ENCODE measurements at places on chromosomes 2 and 18.

GRCh38 chr2:202941771-202942170 lies 29.7 kb downstream of the CARF start:
- no peak for DNase-seq

- DNase-seq, result no peak
These were observed 30.5 kb downstream of the MRPS9 start for GRCh38 chr2:105068387-105068786.

- DNase-seq, result no peak
These were observed 129.3 kb upstream of the CCDC68 start for GRCh38 chr18:55088561-55088960.

- DNase-seq, result no peak
These were observed 205.1 kb upstream of the FAM98A start for GRCh38 chr2:33804155-33804554.

- DNase-seq, result peak; percentile 67
These were observed 47.1 kb upstream of the CCDC150 start for GRCh38 chr2:196592331-196592910.

GRCh38 chr2:190582736-190583506 lies 48.4 kb upstream of the NEMP2 start:
- no peak for DNase-seq

- DNase-seq, result peak; percentile 82
These were observed at the start of gene ERCC3 for GRCh38 chr2:127293748-127294562. ERCC3 (minus strand) TSS chr2:127294144; CDS start chr2:127294081, 63 bp downstream.

DNA sequence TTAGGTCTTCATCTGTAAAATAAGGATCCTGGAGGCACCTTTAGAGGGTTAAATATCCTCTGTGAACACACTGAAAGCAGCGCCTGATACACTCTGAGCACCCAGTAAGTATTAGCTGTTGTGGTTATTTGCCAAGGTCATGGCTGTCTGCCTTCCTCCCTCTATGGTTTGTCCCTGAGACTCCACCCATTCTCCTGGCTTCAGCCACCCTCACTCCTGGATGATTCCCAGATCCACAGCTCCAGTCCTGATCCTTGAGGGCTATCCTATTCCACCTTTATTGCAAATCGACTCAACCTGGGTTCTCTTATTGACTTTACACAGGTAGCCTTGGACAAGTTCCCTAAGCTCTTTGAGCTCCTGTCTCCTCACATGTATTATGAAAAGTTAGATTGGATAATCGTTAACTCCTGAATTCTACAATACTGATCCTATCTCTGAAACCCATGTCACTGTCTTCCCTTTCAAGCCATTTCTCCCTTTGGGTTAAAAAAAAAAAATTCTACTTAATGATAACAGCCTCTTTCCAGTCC lies 162.3 kb downstream of the LAMA3 start:
- DNase-seq, result no peak

- DNase-seq, result no peak
These were observed 417.0 kb downstream of the EIPR1 start for GRCh38 chr2:2960441-2961133.

DNA sequence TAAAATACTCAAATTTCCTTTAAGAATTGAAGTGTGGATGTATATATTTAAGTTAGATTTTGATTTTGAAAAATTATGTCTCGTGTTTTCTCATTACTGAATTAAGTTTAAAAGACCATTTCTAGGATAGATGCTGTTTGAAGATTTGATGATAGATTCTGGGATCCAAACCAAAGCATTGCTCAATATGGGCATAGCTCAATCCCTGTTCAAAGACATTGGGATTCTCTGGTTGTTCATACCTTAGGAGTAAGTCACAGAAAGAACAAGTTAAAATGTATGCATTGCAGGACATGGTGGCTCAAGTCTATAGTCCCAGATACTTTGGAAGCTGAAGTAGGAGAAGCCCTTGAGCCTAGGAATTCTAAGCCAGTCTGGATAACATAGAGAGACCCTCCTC lies 622.3 kb downstream of the ADCYAP1 start:
- DNase-seq, result no peak

DNA sequence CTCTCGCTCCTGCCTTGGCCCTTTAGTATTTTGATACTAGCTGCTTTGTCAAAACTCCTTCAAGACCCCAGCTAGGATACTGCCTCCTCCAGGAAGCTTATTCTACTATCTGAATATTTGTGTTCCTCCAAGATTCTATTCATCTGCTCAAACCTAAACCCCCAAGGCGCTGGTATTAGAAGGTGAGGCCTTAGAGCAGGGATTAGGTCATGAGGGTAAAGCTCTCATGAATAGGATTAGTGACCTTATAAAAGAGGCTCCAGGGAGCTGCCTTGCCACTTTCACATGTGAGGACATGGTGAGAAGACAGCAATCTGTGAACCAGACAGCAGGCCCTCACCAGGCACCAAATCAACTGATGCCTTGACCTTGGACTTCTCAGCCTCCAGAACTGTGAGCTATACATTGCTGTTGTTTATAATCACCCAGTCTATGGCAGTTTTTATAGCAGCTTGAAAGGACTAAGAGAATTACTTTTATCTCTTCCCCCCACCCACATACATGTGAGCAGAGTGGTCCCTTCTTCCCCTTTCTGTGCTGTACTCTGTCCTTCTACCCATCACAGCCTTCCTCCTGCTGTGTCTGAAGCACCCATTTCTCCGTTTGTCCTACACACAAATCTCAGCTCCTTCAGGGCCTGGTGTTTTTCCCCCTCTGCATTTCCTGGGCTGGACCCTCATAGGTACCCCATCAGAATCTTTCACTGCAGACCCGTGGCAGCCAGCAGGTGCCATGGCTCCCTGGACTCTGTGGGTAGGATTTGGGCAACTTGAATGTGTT lies 54.5 kb downstream of the HS1BP3 start:
- no peak for DNase-seq

- no peak for DNase-seq
These were observed 32.8 kb upstream of the DNAH7 start for GRCh38 chr2:196101325-196101991.

- no peak for DNase-seq
These were observed 100.3 kb downstream of the IRS1 start for GRCh38 chr2:226699321-226699720.

GRCh38 chr2:44291281-44292248 lies 16.3 kb downstream of the SLC3A1 start:
- DNase-seq, result peak; percentile 56

DNA sequence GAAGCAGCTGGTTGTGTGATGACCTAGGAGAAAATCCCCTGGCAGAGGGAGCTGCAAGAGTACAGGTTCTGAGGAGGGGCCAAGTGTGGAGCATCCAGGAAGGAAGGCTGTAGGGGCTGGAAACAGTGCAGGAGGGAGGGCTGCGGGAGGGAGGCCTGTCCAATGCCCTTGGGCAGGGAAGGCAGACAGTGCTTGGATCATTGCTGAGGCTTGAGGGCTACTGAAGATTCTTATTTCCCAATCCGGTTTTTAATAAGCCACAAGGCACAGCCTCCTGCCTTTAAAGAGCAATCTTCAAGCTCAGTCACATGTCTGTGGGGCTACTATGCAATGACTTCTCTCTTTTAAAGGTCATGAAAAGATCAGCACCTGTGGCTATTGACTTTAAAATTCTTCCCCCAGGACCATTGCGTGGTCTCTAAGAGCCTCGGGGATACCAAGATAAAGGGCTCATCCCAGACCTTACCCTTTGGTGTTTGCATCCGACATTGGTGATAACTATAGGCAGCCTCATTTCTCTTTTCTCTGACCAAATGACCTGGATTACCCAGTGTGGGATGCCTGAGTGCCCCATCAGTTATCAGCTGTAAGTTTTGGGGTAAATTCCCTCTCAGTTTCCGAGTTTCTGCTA lies 149.6 kb downstream of the DOCK10 start:
- no peak for DNase-seq

- peak; percentile 67 for DNase-seq
These were observed at the start of gene PXDN for GRCh38 chr2:1744446-1745170. PXDN (minus strand) TSS chr2:1744515; CDS start chr2:1744455, 60 bp downstream.

- DNase-seq, result peak; percentile 24
These were observed 1.3 kb downstream of the TANC1 start for GRCh38 chr2:158969715-158970240.

GRCh38 chr2:70979626-70980025 lies 1.2 kb downstream of the ANKRD53 start:
- DNase-seq, result no peak

- no peak for DNase-seq
These were observed 552.5 kb upstream of the CRIM1 start for GRCh38 chr2:35803126-35803525.

- DNase-seq, result no peak
These were observed 104.5 kb downstream of the HDAC4 start for GRCh38 chr2:239296020-239296932.

DNA sequence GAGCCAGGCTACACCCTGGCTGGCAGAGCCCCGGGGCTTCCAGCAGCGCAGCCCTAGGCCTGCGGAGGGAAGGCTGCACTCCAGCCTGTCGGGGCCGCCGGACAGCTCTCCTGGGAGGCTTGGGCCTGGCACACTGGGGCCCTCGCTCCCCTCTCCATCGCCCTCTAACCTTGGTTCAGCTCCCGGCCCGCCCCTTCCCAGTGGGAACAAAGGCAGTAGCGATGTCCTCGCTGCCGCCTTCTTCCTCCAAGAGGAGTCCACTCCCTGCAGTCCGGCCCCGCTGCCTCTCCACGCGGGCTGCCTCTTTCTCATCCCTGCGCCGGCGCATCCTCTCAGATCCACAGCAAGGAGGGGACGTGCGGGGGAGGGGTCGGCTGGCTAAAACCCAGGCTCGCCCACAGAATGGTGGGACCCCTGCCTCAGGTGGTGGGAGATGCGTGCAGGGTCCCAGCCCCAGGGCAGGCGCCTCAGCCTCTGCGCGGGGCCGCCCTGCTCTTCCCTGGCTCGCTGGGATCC lies 138.1 kb downstream of the TWIST2 start:
- no peak for DNase-seq

DNA sequence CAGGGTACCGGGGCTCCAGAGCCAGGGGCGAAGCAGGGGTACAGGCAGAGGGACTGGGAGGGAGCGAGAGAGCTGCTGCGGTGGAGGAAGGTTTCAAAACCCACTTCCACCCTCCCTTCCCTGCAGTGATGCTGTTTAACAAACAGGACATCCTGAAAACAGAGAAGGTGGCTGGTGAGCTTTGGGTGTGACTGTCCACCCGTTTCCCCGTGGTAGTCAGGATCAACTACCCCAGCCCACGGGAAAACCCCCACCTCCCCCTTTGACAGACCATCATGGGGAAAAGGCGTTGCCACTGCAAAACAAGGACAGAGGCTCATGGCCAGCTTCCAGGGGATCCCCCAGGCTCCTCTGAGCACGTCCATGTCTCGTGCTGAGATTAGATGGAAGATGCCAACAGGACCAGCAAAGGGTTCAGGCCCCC lies 12.9 kb downstream of the TMEM185B start:
- no peak for DNase-seq

GRCh38 chr2:217096474-217097225 lies 236.8 kb upstream of the TNP1 start:
- no peak for DNase-seq

DNA sequence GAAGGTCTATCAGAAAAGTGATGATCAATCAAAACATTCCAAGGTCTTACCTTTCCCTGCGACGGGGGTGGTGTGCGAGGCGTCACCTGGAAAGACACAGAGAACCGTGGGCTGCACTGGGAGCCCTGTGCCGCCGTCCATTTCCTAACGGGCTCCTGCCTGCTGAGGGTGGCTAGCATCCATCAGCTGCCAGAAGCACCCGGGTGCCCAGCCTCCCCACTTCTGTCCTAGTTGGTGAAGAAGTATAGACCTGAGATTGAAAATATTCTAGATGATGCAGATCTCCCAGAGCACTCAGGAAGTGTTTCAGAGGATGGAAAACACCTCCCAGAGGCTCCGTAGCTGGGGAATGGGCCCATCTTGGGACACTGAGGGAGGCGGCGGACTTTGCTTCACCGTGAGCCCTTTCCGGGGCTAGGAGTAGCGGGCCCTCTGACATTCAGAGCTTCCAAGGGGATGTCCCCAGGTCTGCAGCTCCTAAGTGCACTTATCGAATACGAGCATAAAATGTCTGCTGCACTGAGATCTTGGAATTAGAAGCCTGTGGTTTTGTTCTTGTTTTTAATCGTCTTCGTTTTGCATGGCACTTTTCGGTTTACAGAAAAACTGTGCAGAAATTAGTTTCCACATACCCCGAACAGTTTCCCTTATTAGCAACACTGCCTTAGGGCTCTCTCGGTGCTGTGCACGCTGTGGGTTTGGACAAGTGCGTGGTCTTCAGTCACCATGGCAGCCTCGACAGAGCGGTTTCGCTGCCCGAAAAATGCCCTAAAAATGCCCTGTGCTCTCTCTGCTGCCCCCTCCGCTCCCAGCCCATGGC lies 143.5 kb downstream of the MBP start:
- DNase-seq, result no peak

DNA sequence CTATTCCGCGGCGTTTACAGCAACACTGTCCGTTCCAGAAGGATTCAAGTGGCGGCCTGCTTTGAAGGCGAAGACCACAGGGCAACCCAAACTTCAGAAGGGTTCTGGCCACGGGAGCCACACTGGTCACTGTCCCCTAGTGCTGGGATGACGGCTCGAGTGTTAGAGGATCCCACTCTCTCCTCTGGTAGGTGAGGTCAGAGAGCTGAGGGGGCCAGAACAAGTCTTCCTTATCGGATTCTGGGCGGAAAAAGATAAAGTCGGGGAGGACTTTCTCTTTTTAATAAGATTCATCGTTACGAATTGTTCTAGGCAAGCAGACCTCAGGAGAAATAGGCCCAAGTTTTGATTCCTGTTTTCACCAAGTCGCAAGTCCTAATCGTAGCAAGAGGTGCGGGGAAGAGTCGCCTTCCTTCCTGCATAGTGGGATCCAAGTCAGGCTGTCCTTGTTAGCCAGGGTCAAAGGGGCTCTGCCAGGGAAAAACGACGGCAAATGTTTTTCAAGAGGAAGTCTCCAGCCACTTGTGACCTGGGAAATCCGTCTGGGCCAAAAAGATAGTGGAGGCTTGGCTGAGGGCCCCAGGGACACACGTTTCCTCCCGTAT lies 864 bp upstream of the MYL12A start:
- DNase-seq, result no peak

GRCh38 chr2:184945326-184945725 lies 347.0 kb downstream of the ZNF804A start:
- DNase-seq, result no peak

DNA sequence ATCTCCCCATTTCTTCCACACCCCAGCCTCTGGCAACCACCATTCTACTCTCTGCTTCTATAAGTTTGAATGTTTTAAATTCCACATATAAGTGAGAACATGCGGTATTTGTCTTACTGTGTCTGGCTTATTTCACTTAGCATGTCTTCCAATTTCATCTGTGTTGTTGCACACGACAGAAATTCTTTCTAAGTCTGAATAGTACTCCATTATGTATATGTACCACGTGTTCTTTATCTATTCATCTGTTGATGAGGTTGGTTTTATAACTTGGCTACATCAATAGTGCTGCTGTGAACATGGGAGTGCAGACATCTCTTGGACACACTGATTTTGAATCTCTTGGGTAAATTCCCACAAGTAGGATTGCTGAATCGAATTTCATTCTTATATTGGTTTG lies 31.8 kb upstream of the MTX2 start:
- no peak for DNase-seq

GRCh38 chr2:15588329-15588919 lies 3.2 kb upstream of the DDX1 start:
- peak; percentile 68 for DNase-seq

- DNase-seq, result no peak
These were observed 48.9 kb downstream of the COPS8 start for GRCh38 chr2:237134321-237135230.

GRCh38 chr2:63424329-63425078 lies 163.8 kb downstream of the WDPCP start:
- peak; percentile 19 for DNase-seq

Measured in NCI-H2081 (cell line).